ENCODE measurements at places on chromosomes 1 and 21.

DNA sequence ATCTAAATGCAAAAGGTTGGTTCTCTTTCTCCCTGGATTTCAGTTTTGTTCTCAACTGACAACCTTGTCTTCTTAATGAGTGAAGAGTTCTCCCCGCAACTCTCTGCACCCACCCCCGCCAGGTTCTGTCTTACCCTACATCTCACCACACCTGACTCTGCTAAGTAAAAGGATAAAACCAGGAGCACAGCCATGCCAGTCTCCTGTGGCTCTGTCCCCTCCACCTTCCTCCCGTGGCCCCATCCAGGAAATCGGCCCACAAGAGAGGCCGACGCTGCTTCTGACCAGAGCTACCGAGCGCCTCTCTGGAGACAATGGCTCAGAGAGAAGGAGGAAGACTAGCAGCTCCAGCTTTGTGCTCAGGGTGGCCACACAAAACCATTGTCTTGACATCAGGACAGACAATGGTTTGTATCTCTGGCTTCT lies 72.2 kb downstream of the PLEKHA6 start:
- no peak for DNase-seq

GRCh38 chr1:156627313-156627880 lies 8.2 kb downstream of the HAPLN2 start:
- peak; percentile 33 for DNase-seq

- DNase-seq = no peak
These were observed 30.5 kb downstream of the TMCC2 start for GRCh38 chr1:205258261-205258691.

DNA sequence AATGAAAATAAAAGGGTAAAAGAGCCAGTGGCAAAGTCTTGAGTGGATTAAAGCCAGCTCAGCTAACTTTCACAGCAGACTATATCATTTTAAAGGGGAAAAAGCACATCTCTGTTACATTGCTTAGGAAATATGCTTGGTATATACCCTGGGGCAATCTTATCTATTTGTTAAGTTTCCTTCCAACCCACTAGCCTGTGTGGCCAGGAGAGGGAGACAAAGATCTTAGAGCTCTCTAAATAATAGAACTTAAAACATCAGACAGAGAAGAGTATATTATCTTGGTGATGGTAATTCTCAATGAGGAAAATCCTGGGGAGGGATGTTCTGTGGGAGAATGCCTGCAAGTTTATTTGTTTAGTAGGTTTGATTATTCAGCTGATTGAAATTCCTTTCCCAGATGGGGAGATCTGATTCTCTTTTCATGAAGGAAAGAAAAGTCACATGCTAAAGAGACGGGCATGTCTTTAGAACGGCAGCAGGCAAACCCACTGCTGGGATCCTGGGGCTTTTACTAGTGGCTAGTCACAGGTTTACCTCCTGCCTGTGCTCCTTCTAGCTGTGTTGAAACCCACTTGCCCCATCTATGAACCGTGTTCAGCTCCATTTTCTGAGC lies 3.6 kb downstream of the KCNE2 start:
- peak; percentile 83 for DNase-seq

GRCh38 chr1:114133129-114133528 lies 20.5 kb downstream of the SYT6 start:
- no peak for DNase-seq

DNA sequence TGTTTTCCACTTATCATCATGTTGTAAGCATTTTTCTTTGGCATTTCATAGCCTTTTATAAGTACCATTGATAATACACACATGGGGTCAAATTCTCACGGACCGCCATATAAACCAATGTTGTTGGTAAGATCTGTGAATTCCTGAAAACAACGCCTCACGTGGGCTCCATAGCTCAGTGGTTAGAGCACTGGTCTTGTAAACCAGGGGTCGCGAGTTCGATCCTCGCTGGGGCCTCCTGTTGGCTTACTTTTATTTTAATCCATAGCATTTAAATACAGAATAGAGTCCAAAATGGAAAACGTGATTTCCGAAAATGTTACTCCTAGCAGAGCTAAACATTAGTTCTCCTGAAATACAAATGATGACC lies 83.1 kb downstream of the HHIPL2 start:
- peak; percentile 14 for DNase-seq
